Right cardiac atrium (tissue), 5 donors: ENCODE measurements at places on chromosomes 3 and 15. TPM values are rescaled to one million over a fixed set of nuclear protein-coding genes. Genes with fewer than 3 reads are reported as not detected.
A peak's percentile ranks its signal among the peaks of the same experiment; 100 is the strongest.

IQCF5 gene
- total RNA-seq = not detected

MYH15 gene
- 0.54 TPM for total RNA-seq

ZDHHC19 gene
- total RNA-seq = not detected

PRTG gene
- total RNA-seq = 0.65 TPM

DNA sequence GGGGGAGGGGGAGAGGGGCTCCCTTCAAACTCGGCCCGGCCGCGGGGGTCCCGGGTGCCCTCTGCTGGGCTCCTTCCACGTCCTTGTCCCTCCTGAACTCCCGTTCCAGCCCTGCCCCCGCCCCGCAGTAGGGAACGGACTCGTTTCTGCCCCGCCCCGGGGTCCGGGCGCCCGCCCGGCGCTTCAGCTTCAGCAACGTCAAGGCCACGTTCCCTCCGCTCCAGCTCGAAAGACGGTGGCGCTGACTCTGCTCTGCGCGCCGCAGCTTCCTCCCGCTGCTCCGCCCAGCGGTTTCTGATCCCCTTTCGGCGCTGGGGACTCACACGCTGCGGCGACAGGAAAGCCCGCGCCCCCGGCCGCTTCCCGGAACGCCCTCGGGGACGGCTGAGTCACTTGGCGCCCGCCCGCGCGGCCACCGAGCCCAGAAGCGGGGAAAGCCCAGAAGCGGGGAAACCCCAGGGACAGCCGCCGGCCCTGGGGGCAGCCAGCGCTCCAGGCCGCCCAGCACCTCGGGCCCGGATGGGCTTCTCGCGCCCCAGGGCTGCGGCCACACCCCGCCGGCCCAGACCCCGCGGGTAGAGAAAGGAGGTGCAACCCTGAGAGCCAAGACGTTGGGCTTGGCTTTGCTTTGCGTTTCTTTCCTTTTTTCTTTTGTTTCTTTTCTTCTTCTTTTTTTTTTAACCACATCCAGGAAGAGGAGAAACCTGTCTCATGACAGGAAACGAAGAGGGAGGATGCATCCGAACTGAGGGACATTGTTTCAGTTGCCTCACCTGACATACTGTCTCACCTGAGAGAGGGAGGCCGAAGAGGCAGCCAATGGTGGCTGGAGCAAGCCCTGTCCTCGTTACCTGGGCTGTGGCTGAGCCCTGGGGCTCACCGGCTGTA is 28.9 kb downstream of the ARHGAP31 start:
- DNase-seq = peak; percentile 95

DNA sequence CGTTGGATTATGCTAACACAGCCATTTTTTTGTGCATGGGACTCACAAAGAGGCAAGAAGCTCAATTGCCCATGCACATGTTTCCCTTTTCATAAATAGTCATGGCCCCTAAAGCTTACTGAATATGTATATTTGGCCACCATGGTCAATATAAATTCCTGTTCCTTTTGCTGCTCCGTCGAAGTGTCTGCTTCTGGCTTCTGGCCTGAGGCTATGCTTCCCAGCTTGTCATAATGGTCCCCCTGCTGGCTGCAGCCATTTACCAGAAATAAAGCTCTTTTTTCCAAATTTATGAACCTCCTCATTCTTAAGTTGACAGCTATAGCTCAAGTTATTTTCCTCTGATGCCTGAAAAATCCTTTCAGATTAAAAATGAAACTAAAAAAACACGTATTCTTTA is 602.1 kb downstream of the VGLL3 start:
- no peak for DNase-seq

- DNase-seq = peak; percentile 36
Measured at GRCh38 chr3:143847787-143848631, at the start of gene SLC9A9. Gene SLC9A9, minus strand, starts transcription at chr3:143848468. Its CDS starts 146 bp downstream, at chr3:143848322.

DNA sequence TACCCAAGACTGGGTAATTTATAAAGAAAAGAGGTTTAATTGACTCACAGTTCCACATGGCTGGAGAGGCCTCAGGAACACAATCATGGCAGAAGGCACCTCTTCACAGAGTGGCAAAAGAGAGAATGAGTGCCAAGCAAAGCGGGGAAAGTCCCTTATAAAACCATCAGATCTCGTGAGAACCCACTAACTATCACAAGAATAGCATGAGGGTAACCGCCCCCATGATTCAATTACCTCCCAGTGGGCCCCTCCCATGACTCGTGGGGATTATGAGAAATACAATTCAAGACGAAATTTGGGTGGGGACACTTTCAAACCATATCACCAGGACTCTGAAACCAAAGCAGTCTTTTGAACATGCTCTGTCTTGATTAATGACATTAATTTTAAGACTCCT is 7.0 kb downstream of the RTP3 start:
- DNase-seq = no peak

DNA sequence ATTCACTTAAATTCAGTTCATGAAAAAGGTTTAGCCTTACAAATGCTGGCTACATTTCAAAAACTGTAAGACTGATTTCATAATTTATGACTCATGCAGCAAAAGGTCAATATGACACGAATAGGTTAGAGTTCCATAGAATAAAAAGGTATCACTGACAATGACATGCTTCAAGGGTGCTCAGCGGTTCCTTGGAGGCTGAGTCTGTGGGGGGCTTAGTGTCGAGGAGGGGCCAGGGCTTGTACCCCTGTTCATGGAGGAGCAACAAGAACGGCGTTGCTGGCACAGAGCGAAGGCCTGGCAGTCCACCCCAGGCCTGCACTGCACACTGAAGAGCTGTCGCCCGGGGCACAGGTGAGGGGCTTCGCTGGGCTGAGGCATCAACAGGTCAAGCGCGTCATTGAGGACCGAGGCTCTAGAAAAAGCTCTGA is 174.2 kb downstream of the NR1D2 start:
- no peak for DNase-seq

DNA sequence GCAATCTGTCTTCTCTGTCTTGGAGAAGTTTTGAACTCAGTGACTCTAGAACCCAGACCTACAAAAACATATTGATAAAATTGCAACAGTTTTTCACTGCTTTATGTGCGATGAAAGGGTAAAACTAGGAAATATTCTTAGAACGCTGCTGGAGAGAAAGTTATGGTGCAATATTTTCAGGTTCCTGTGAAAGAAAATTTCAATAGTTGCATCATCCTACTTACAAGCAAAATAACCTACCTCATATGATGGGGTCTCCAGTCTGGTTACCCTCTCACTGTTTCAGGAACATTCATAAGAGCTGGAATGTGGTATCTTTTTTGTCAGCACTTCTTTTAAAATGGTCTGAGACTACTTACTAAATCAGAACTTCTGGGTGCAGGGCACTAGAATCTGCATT is 27.1 kb downstream of the GATM start:
- no peak for DNase-seq

GRCh38 chr15:34214135-34214534 is 4.2 kb upstream of the KATNBL1 start:
- DNase-seq = no peak

DNA sequence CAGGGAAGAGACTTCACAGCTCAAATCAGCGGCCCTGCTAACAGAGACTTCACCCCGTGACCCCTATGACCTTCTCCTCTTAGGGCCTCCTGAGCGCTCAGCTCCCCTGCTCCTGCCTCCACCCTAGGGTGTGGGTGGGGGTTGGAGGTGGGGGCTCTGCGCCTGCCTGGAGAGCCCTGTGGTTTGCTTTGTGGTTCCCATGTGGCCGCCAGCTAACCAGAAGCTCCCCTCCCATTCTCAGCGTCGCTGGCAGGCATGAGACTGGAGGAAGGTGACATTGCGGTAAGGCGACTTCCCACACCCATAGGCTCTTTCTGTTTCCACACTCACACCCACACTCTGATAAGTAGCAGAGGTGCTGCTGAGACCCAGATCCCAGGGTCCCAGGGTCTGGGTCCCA is 27.6 kb downstream of the XYLB start:
- no peak for DNase-seq

- no peak for DNase-seq
Measured at GRCh38 chr3:187213616-187214015, 16.3 kb downstream of the RTP1 start.
